Tongue (tissue), 3 donors: ENCODE measurements at places on chromosomes 11 and 22. TPM values are rescaled to one million over a fixed set of nuclear protein-coding genes. Genes with fewer than 3 reads are reported as not detected.

Gene CHEK1
- 9.1 TPM for total RNA-seq

Gene OR5M10
- not detected for total RNA-seq

Gene APOL3
- total RNA-seq = 17.1 TPM

- DNase-seq = peak; percentile 1
Measured at GRCh38 chr11:87926250-87926970, 248.8 kb downstream of the RAB38 start.

Gene OR2AT4
- not detected for total RNA-seq

DNA sequence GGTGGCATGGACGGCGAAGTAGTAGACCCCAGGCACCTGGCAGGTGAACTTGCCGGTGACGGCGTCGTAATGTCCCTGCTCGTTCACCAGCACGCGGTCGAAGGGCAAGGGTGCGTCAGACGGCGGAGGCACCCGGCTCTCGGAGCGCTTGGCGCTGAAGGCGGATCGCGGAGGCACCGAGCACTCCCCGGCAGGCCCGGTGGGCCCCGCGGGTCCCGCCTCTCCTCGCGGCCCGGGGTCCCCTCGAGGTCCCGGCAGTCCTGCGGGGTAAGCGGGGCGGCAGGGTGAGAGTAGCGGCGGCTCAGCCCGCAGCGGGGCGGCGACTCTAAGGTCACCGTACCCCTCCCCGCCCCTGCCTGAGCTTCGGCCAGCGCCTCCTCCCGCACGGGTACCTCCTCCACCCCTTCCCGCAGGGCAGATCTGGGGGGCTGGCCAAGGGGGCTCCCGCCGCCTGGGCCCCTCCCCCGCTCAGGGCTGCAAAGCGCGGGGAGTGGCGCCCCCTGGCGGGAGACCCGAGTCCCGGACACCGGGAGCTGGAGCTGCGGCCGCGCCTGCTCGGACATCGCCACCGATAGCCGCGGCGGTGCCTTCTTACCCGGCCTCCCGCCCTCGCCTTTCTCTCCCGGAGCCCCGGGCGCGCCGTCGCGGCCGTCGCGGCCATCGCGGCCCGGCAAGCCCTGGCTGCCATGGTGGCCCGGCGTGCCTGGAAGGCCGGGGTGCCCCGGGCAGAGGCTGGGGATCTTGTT, 921 bp downstream of the C1QTNF5 start:
- peak; percentile 81 for DNase-seq

DNA sequence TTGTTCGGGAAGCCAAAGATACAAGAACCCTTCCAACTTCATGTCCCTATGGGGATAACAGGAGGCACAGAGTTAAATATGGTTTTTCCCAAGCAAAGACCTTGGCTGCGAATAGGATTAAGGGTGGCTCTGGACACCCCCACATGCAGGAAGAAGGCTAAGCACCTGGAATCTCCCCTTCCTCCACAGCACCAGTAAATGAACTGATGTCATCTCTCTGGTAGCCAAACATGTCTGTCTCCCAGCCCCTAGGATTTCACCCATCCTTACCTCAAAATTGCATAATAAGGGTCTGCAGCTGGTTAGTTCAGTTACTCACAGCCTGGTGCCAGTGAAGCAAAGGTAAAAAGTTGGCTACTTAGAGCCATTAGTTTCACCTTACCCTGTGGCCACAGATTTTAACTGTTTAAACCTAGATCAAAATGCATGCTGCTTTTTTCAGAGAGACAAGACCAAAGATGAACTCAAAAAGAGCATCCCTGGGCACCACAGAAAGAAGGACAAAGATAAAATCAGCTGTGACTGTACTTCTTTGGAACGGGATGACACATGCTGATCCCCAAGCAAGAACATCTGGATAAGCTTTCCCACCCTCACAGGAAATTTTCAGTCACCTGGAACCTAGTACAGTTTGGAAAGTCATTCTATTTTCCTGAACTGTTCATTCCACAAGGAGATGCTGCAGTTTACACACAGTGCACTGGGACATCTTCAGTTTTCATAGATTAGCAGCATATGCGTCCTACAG, 77.2 kb upstream of the AKIP1 start:
- DNase-seq = peak; percentile 56

Gene CYTH4
- 20.5 TPM for total RNA-seq

GRCh38 chr11:370070-370941, 1.0 kb downstream of the B4GALNT4 start:
- DNase-seq = peak; percentile 52

GRCh38 chr22:27933186-27933983, 14.3 kb upstream of the PITPNB start:
- DNase-seq = no peak

Gene ABCC8
- total RNA-seq = 7.8 TPM

- no peak for DNase-seq
Measured at GRCh38 chr11:47395223-47396048, 13.0 kb upstream of the SLC39A13 start.

GRCh38 chr22:46576556-46577367, 39.3 kb upstream of the CELSR1 start:
- peak; percentile 78 for DNase-seq

DNA sequence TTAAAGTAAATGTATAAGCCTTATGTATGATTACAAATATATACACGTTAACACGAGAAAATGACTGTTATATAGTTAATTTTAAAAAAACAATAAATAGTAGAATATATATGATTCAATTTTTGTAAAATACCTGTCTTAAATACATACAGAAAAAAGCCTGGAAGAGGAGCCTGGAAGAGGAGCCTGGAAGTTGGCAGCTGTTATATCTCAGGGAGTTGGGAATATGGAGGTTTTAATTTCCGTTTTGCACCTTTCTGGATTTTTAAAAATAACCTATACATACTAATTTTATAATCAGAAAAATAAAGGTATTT, 111.6 kb downstream of the WT1 start:
- DNase-seq = no peak
